Kidney epithelial cell (primary cell): ENCODE measurements at places on chromosomes 2 and 18. TPM values are rescaled to one million over a fixed set of nuclear protein-coding genes. Genes with fewer than 3 reads are reported as not detected.

The HADHA gene
- total RNA-seq, result 109 and 115 TPM in 2 replicates

- no peak for DNase-seq
Observed at GRCh38 chr2:55782528-55783173, 89.0 kb upstream of the PNPT1 start.

- no peak for DNase-seq
Observed at GRCh38 chr2:3146772-3147650, 230.6 kb downstream of the EIPR1 start.

DNA sequence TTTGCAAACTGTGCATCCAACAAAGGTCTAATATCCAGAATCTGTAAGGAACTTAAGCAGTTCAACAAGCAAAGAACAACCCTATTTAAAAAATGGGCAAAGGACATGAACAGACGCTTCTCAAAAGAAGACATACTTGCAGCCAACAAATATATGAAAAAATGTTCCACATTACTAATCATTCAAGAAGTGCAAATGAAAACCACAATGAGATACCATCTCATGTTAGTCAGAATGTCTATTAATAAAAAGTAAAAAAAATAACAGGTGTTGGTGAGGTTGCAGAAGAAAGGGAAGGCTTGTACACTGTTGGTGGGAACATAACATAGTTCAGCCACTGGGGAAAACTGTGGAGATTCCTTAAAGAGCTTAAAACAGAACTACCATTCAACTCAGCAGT is 126.2 kb downstream of the NAT8 start:
- DNase-seq, result no peak

GRCh38 chr2:171320208-171320621 is 113.6 kb downstream of the METTL8 start:
- DNase-seq, result no peak

DNA sequence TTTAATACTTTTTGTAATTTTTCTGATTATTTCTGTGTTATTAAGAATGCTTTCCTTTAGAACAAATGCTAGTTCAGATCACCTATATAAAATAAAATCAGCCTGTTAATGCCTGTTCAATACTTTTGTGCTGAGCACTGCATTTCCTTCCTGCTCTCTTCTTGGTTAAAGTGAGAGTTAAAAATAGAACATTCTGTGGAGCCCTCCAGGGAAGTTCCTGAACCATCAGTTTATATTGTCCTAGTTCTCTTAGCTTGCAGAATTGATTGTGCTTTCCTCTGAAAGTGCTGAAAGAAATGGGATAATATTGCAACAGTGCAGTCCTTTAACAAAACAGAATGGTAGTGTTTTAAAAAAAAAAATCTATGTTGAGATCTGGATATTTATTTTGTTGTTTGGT is 74.6 kb upstream of the UBXN4 start:
- no peak for DNase-seq

DNA sequence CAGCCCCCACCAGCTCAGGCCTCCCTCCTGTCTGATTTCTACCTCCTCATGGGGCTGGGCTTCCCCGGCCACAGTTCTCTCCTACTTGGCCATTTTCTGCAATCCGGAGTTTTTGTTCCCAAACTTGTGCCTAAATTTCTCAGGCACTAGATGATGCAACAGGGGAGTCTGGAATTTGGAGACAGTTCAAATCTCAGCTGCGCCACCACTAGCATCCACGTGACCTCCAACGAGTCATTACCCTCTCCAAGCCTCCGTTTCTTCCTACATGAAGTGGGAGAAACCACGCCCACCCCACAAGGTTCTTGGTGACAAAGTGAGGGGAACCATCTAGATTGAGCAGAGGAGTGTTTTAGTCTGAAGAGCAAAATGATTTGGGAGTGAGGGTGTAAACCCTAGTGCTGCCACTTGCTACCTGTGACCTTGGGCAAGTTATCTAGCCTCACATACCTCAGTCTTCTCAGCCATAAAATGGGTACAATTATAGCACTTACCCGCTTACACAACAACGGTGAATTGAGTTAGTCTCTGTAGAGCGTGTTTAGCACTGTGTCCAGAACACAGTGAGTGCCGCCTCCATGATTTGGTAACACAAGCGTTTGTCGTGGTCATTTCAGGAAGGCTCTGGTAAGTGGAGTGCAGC is 61.4 kb upstream of the ASAP2 start:
- DNase-seq, result no peak
